Thyroid gland (tissue), 4 donors: ENCODE measurements at places on chromosomes 6 and 20. TPM values are rescaled to one million over a fixed set of nuclear protein-coding genes. Genes with fewer than 3 reads are reported as not detected.

The ZNF391 gene
- 6.9 TPM for total RNA-seq

The LINC00237 gene
- not detected for total RNA-seq

The MLN gene
- total RNA-seq = not detected

The BANF2 gene
- not detected for total RNA-seq

The CCN2 gene
- 141 TPM for total RNA-seq

DNA sequence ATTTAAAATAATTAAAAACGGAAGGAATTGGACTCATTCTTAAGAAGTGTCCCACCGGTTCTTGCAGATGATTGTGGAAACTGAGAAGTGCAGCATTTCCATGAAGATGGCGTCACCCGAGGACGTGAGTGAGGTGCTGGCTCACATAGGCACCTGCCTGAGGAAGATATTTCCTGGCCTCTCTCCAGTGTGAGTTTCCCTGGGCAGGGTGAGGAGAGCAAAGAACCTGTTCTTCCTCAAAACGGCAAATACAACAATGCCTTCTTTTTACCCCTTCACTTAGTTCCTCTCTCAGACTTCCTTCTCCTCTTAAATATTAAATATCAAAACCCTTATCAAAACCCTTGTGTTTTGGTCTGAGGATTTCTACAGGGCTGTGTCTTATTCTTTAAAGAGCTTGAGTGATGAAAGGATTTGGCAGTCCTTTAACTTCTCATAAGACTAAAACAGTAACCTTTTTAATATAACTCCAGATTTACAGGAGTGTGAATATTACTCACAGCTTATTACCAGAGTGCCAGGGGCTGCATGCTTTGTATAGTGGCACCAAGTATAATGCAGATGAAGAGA lies 156.3 kb downstream of the CARMIL1 start:
- DNase-seq = no peak
- no peaks in the 10 kb centered on the region for H3K4me1 ChIP-seq
- H3K27ac ChIP-seq = no peak overlapping the region
- no peaks in the 10 kb centered on the region for H3K27me3 ChIP-seq
- no peak overlapping the region for H3K4me3 ChIP-seq
- H3K36me3 ChIP-seq = no peaks in the 10 kb centered on the region

DNA sequence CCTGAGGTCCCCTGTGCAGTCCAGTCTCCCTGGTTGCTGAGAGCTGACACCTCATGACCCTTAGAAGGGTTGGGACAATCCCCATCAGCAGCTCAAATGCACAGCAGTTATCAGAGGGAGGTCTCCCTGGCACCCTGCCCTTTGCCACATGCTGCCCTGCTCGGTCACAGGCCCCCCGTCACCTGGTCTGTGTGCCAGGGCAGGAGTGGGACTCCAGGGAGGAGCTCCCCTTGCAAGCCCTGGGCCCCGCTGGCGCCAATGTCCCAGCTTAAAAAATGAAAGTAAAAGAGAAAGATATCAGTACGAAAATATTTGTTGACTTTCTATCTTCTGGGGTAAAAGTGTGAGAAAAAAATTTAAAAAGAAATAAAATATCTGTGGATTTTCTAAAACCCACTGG lies 68.1 kb upstream of the SLC22A16 start:
- no peak for DNase-seq
- H3K27me3 ChIP-seq = no peaks in the 10 kb centered on the region
- H3K27ac ChIP-seq = no peak overlapping the region
- no peaks in the 10 kb centered on the region for H3K4me1 ChIP-seq

DNA sequence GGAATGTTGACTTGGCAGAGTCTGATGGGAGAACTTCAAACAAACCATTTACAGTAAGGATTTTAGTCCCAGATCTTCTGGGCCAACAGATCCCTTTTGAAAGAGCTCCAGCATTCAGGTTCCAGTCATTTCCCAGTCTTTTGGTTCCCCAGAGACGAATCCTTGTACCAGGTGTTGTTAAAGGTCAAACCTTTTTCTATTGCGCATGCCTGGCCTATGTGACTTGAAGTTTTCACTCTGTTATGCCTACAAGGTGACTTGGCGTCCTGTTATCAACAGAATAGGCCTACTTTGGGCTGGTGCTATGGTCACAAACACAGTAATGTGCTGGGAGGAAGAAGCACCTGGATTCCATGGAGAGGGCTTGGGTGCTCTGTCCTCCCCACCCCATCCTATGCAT lies 52.3 kb downstream of the PXDC1 start:
- no peaks in the 10 kb centered on the region for H3K27me3 ChIP-seq
- no peak overlapping the region for H3K4me3 ChIP-seq
- H3K4me1 ChIP-seq = peaks cover 3% of the 10 kb centered on the region
- no peaks in the 10 kb centered on the region for H3K36me3 ChIP-seq

- no peak for DNase-seq
- no peak overlapping the region for H3K4me3 ChIP-seq
- H3K36me3 ChIP-seq = no peaks in the 10 kb centered on the region
- H3K27ac ChIP-seq = no peak overlapping the region
- H3K4me1 ChIP-seq = no peaks in the 10 kb centered on the region
- H3K27me3 ChIP-seq = no peaks in the 10 kb centered on the region
Observed at GRCh38 chr6:334536-335510, 42.5 kb downstream of the DUSP22 start.

- H3K36me3 ChIP-seq = peaks cover 77% of the 10 kb centered on the region
- H3K4me1 ChIP-seq = peaks cover 10% of the 10 kb centered on the region
- no peak overlapping the region for H3K4me3 ChIP-seq
- H3K27me3 ChIP-seq = no peaks in the 10 kb centered on the region
- no peak overlapping the region for H3K27ac ChIP-seq
- peak; percentile 1 for DNase-seq
Observed at GRCh38 chr20:17621229-17621968, 51.5 kb downstream of the DSTN start.

- H3K27me3 ChIP-seq = no peaks in the 10 kb centered on the region
- no peaks in the 10 kb centered on the region for H3K36me3 ChIP-seq
- peak overlapping the region; percentile 42 for H3K27ac ChIP-seq
- peak; percentile 30 for DNase-seq
- H3K4me3 ChIP-seq = no peak overlapping the region
Observed at GRCh38 chr20:53691060-53691810, 97.6 kb upstream of the ZNF217 start.

DNA sequence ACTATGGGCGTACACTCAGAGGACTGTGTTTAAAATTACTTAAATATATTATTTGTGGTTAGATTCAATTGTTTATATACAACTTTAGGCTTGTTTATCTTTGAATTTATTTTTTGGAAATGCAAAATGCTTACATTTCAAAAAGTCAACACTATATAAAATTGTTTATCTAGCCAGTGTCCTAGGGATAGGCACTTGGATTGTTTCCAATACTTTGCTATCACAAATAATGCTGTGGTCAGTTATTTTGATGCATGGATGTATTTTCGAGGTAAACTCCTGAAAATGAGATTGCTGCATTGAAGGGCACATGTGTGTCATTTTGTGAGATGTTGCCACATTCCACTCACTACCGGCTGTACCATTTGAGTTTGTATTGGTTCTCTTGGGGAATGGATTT lies 213.9 kb downstream of the SLC24A3 start:
- no peak overlapping the region for H3K4me3 ChIP-seq

GRCh38 chr6:166998256-166999144 lies 697 bp upstream of the CEP43 start:
- H3K36me3 ChIP-seq = no peaks in the 10 kb centered on the region
- H3K27ac ChIP-seq = peak overlapping the region; percentile 60
- peak overlapping the region; percentile 88 for H3K4me3 ChIP-seq
- H3K4me1 ChIP-seq = peaks cover 13% of the 10 kb centered on the region
- H3K27me3 ChIP-seq = no peaks in the 10 kb centered on the region

- no peaks in the 10 kb centered on the region for H3K27me3 ChIP-seq
- DNase-seq = peak; percentile 90
- no peaks in the 10 kb centered on the region for H3K36me3 ChIP-seq
Observed at GRCh38 chr6:22062807-22063408, 233.9 kb downstream of the PRL start.

GRCh38 chr20:10336959-10337729 lies 96.9 kb downstream of the MKKS start:
- no peaks in the 10 kb centered on the region for H3K4me1 ChIP-seq
- DNase-seq = no peak
- no peaks in the 10 kb centered on the region for H3K36me3 ChIP-seq
- no peak overlapping the region for H3K4me3 ChIP-seq
- H3K27me3 ChIP-seq = no peaks in the 10 kb centered on the region

- H3K4me1 ChIP-seq = no peaks in the 10 kb centered on the region
- no peak overlapping the region for H3K4me3 ChIP-seq
- no peaks in the 10 kb centered on the region for H3K36me3 ChIP-seq
Observed at GRCh38 chr20:21372016-21372415, 25.3 kb downstream of the NKX2-4 start.

- no peaks in the 10 kb centered on the region for H3K36me3 ChIP-seq
- peak; percentile 78 for DNase-seq
- peak within 1 kb of the TSS; percentile 72 for H3K27ac ChIP-seq
- H3K4me1 ChIP-seq = peaks cover 30% of the 10 kb centered on the region
- no peaks in the 10 kb centered on the region for H3K27me3 ChIP-seq
- peak within 1 kb of the TSS; percentile 50 for H3K4me3 ChIP-seq
Observed at GRCh38 chr20:63574156-63574828, at the start of gene HELZ2. Gene HELZ2, minus strand, starts transcription at chr20:63574239. Its CDS starts 1,854 bp downstream, at chr20:63572385.

DNA sequence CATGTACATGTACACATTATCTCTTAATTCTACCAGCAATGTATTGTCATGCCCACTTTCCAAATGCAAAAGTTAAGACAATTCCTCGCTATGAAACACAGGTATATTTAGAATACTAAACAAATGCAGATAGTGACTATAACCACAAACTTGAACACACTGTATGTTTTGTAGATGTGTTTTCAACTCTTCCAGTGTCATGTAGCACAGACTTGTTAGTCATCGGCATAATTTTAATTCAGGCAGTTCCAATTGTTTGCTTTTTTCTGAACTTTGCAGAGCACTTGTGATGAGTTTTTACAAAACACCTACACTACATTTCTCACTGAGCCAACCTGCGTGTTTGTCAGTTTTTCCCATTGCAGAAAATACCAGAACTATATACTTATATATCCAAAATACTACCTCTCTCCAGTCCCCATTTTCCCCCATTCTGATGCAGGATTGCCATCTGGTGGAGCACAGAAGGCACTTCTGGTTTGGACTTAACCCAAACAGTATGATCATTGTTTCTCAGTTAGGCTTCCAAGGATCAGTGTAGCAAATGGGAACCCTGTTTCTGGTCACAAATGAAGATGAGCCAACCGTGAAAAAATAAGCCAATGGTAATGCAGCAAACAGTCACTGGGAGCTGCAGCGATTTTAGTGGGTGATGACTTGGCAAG lies 143.4 kb downstream of the ADGRB3 start:
- H3K4me3 ChIP-seq = no peak overlapping the region
- no peaks in the 10 kb centered on the region for H3K4me1 ChIP-seq
- H3K36me3 ChIP-seq = no peaks in the 10 kb centered on the region
- H3K27me3 ChIP-seq = no peaks in the 10 kb centered on the region
- DNase-seq = no peak

DNA sequence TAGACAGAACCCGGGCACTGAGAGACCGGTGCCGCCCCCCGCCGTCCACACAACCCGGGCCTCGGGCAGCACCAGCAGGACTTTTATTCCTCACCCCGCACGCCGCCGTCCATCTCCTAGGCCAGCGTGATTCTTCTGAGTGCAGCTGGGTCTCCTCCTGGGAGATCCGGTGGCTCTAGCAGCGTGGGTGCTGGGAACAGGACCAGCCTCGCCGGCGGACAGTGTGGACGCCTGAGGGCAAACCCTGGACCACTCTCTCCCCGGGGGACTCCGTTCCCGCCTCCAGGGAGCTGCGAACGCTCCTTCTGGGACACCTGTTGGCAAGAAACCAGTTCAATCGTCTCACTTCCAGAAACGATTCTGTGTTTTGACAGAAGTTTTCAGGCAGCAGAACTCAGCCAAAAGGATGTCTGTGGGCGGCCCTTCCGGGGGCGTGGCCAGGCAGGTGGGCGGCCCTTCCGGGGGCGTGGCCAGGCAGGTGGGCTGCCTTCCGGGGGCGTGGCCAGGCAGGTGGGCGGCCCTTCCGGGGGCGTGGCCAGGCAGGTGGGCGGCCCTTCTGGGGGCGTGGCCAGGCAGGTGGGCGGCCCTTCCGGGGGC lies 130.7 kb downstream of the DLL1 start:
- H3K27me3 ChIP-seq = no peaks in the 10 kb centered on the region
- DNase-seq = no peak
- H3K36me3 ChIP-seq = no peaks in the 10 kb centered on the region
- H3K27ac ChIP-seq = no peak overlapping the region

DNA sequence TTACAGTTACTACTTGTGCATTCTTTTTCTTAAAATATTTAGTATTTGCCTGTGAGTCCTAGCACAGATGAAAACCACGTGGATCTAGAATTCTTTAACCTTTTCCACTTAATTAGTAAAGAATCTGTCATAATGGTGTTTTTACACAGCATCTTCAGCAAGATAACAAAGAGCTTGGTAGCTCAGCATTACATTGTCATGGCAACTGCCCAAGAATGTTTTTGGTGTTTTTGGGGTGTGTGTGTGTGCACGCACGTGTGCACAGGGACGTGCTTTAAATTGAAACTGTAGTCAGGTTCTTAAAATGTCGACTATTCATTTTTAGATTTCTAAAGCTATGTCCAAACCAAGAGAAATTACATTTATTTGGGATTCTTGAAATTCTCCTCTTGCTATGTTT lies 108.0 kb downstream of the FIG4 start:
- no peaks in the 10 kb centered on the region for H3K36me3 ChIP-seq
- DNase-seq = no peak
- no peak overlapping the region for H3K27ac ChIP-seq
- H3K4me1 ChIP-seq = peaks cover 7% of the 10 kb centered on the region
